Activated CD4-positive, alpha-beta T cell treated with anti-CD3 and anti-CD28 coated beads, Interleukin-2, amount 50 U/mL, for 1 hour (primary cell): ENCODE measurements at places on chromosomes 6 and 20.

DNA sequence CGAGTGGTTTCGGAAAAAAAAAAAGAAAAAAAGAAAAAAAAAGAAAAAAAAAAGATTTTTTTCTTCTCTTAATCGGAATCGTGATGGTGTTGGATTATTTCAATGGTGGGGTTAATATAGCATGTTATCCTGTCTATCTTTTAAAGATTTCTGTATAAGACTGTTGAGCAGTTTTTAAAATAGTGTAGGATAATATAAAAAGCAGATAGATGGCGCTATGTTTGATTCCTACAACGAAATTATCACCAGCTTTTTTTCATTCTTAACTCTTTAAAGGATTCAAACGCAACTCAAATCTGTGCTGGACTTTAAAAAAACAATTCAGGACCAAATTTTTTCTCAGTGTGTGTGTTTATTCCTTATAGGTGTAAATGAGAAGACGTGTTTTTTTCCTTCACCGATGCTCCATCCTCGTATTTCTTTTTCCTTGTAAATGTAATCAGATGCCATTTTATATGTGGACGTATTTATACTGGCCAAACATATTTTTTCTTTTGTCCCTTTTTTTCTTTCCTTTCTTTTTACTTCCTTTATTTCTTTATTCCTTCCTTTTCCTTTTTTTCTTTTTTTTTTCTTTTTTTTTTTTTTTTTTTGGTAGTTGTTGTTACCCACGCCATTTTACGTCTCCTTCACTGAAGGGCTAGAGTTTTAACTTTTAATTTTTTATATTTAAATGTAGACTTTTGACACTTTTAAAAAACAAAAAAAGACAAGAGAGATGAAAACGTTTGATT, 3.6 kb downstream of the SOX4 start:
- no peak for DNase-seq

GRCh38 chr20:9660236-9660868, 146.0 kb downstream of the LAMP5 start:
- DNase-seq = no peak

DNA sequence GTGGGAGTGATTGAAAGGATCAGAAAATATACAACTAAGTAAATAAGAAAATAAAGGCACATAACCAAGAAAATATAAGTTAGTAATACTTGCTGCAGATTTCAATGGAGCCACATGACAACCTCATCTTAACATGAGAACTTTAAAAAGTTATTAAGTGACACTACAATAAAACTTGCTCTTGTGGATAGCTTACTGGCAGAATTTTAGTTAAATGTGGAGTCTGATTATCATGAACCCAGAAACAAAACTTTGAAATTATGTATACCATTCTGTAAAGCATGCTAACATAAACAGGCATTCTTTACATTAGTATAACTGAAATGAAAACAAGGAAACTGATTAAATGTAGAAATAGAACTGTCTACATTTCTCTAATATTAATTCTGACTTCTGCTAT, 220.9 kb downstream of the RFPL4B start:
- DNase-seq = no peak

DNA sequence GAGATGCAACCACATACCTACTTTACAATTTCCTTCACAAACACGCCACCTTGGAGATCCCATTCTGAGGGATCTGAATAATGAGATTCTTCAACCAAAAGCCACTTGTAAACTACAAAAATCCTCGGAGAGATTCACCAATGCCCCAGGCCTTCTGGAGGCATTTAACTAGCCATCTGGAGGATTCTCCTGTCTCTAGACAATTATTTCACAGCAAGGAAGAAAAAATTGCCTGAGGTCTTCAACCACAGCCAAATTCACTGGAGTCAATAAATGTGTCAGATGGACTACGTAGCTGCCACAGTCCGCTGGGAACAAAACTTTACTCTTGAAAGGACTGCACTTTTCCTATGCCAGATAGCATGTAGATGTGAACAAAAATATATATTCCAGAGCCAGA, 19.0 kb upstream of the DCDC2 start:
- DNase-seq = no peak

- no peak for DNase-seq
Observed at GRCh38 chr6:74834967-74835366, 370.9 kb downstream of the COL12A1 start.

GRCh38 chr6:115271434-115271833, 789.3 kb downstream of the FRK start:
- DNase-seq = no peak

GRCh38 chr6:116010386-116010785, 50.3 kb downstream of the FRK start:
- DNase-seq = no peak
